ENCODE measurements at places on chromosomes 1 and 21. TPM values are rescaled to one million over a fixed set of nuclear protein-coding genes. Genes with fewer than 3 reads are reported as not detected.

MPZ gene
- 0.54 TPM for total RNA-seq

ADCY10 gene
- under 0.01 TPM for total RNA-seq

MUL1 gene
- 23.6 TPM for total RNA-seq

DPT gene
- not detected for total RNA-seq

ERG gene
- 55.8 TPM for total RNA-seq

HRNR gene
- not detected for total RNA-seq

DCST1 gene
- not detected for total RNA-seq

MAPKAPK2 gene
- 34.9 TPM for total RNA-seq

C2CD4D gene
- total RNA-seq, result not detected

CNR2 gene
- total RNA-seq, result not detected

RPTN gene
- total RNA-seq, result 0.19 TPM

DNAI4 gene
- total RNA-seq, result 2.9 TPM

Data from endothelial cell of coronary artery (primary cell).